ENCODE measurements at places on chromosomes 2 and 18.
A peak's percentile ranks its signal among the peaks of the same experiment; 100 is the strongest.

DNA sequence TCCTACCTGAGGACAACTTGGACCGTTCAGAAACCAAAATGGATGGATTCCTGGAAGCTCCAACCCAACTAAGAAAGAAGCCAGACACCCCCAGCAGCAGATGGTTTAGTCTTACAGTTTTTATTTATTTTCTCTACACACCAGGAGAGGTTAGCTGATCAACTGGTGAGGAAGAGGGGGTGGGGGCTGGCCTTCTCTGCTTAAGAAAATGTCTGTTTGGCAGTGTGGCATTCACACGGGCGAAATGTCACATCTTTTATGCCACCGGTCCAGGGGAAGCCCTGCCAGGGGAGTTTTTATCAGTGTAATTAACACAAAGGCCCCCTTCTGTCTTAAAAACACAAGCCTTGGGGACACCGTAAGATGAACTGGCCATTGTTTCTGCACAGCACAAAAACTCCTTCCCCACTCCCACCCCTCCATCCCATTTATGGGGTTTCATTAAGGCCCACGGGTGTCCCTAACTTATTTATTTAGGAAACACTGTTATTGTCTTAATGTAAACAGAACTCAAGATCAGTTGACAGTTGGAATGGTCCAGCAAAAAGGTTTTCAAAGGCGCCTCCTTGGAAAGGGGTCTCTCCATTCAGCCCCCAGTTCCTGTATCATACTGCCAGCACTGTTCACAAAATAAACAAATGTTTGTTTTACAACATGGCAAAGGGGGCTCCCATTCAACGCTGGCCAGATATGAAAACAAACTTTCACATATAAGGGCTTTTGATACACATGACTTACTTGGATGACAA, 217.0 kb downstream of the C1D start:
- no peak for DNase-seq

GRCh38 chr2:113172721-113173541, 840 bp upstream of the PSD4 start:
- DNase-seq, result no peak

DNA sequence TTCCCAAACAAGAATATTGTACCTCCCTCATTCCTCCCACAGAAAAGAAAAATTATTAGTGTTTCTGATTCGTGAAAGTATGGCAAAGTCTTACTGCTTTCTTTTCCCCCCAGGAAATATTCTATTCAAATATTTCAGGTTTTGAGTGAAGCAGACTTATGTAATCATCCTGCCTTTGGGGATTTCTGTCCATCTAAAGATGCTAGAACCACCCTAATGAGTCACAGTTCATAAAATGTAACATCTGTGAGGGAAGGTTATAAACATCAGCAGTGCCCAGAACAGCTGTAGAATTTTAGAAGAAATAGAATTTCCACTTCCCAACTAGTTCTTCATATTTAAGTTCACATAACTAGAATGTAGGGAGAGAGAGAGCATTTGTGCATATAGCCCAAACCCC, 39.0 kb downstream of the EEF1B2 start:
- no peak for DNase-seq

- DNase-seq, result no peak
Observed at GRCh38 chr18:63579616-63580015, 7.5 kb upstream of the SERPINB13 start.

GRCh38 chr2:10267551-10268465, 34.9 kb upstream of the HPCAL1 start:
- no peak for DNase-seq

GRCh38 chr18:80244956-80245730, 2.2 kb downstream of the PARD6G start:
- DNase-seq, result no peak

DNA sequence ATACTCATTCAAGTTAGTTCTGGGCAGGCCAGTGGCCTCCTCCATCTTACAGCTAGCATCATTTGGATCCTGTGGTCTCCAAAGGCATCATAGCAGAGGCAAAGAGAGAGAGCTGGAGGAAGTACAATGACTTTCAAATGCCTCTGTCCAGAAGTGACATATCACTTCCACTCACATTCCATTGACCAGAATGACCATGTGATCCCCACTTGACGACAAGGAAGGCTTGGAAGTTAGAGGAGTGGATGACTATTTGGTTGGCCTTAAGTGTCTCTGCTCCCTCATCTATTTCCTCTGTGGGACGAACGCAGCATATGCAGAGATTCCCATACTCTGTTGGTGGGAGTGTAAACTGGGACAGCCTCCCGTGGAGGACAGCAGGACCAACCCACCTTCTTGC, 27.8 kb upstream of the MLPH start:
- no peak for DNase-seq

DNA sequence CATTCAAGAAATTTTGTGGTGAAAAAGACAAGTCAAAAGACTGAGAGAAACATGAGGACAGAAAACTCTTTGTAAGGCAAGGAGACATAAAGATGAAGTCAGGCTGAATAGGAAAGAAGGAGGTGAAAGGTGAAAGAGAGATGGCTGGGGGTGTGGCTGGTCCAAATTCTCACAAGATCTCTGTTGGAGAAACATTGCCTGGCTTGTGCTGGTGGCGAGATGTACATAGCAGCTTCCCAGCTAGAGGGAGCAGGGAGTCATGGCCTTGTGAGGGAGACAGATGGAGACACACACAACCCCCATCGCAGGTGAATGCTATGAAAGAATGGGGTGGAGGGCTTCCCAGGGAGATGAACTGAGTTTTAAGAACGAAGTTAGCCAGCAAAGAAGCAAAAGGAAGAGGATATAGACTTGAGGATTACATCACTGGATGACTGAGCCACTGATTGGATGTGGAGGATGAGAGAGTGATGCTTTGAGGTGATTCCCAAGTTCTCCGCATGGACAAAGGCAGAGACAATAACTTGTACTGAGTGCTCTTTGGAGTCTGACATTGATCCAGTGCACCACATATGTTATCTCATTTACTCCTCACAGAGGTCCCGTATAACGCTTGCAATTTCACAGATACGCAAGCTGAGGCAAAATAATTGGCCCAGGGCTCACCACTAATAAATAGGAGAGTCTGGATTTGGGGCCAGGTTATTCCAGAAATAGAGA, 3.7 kb upstream of the EMX1 start:
- no peak for DNase-seq

- DNase-seq, result no peak
Observed at GRCh38 chr2:236036045-236036444, 132.1 kb downstream of the GBX2 start.

GRCh38 chr18:22161090-22161489, 8.3 kb upstream of the GATA6 start:
- no peak for DNase-seq

- DNase-seq, result peak; percentile 22
Observed at GRCh38 chr2:109702250-109702985, 88.3 kb downstream of the SOWAHC start.

DNA sequence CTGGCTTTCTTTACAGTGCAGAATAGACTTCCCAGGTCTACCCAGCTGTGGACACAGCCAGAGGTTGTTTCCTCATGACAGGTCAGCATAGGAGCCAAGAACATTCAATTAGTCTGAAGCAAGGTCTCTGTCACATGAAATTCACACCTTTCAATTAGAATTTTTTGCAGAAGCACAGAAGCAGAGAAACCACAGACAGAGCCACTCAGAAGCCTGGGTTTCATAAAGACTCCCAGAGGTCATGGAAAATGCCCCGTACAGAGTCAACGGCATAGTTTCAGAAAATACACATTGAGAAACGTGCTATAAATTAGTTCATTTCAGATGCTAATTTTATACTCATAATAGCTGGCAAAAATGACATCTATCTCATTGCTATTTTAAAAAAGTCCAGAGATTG, 87.0 kb upstream of the TMEM200C start:
- DNase-seq, result no peak

GRCh38 chr2:201150454-201151020, 32.4 kb upstream of the CASP10 start:
- DNase-seq, result no peak

DNA sequence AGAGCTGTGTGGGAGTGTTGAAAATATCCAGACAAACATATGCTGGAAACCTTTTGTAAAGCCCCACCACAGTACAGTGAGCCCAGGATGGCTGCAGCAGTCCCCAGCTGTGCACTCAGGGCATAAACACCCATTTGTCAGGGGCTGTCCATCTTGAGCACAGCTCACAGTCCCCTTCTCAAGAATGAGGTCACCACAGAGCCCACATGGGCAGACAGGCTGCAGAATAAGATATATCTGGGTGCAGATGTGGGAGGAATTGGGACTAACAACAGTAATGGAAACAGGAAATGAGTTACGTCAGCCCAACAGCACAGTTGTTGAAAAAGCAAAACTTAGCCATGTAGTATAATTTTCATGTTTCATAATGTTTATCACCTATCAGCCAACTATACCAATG, 219.6 kb downstream of the ETAA1 start:
- DNase-seq, result no peak

DNA sequence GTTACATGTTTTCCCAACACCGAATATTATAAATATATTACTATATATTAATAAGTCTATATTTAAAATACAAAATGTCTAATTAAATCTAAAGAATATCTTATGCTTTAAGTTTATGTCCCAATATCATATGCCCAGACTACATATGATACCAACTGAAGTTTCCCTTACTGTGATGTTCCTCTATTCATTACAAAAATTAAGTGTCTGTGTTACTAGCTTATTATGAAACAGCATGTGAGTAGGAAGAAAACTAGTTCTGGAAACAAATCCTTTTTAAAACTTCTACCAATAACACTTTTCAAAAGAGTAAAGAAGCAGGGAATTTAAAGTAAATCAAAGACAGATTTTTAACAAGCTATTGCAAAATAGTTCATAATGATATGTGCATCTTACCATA, 17.8 kb downstream of the HNRNPLL start:
- DNase-seq, result no peak

DNA sequence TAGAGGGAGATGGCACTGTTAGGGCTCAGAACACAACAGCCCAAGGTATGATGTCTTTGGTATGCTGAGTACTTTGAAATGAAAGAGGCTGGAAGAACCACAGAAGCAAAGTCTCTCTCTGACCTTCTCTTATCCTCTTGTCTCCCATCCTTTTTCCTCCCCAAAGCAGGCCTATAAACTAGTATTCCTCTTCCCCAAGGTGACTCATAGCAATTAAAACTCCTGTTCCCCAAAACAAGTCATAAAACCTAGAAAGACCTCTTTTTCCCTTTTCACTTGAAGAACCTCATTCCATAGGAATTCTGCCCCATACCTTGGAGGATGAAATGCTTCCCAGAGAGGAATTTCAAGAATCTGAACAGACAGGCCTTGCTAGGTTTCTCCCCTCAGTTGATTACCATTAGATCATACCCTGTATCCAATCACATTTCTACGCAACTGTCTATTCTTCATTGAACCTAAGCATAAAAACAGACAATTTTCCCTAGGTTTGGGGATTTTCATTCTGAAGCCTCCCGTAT, 25.7 kb downstream of the MDH1 start:
- peak; percentile 43 for DNase-seq

GRCh38 chr2:215552144-215552580, 116.3 kb upstream of the FN1 start:
- DNase-seq, result no peak

DNA sequence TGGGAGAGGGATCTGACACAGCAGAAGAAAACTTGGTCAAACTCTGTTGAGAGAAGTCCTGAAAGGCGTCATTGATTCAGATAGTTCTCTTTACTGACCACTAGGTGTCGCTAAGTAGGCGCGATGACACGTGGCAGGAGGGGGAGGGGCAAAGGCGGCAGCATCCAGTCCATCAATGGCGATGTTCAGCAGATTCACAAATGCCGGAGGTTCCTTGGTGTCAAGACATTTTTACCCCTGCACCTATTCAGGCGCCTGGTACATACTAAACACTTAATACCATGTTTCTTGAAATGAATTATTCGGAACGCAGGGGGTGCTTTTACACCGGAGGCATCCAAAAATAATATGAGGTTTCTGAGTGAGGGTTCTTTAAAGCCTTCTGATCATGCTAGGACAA, 3.0 kb upstream of the PLEK start:
- peak; percentile 65 for DNase-seq

GRCh38 chr2:110166266-110166665, 38.5 kb downstream of the NPHP1 start:
- no peak for DNase-seq

DNA sequence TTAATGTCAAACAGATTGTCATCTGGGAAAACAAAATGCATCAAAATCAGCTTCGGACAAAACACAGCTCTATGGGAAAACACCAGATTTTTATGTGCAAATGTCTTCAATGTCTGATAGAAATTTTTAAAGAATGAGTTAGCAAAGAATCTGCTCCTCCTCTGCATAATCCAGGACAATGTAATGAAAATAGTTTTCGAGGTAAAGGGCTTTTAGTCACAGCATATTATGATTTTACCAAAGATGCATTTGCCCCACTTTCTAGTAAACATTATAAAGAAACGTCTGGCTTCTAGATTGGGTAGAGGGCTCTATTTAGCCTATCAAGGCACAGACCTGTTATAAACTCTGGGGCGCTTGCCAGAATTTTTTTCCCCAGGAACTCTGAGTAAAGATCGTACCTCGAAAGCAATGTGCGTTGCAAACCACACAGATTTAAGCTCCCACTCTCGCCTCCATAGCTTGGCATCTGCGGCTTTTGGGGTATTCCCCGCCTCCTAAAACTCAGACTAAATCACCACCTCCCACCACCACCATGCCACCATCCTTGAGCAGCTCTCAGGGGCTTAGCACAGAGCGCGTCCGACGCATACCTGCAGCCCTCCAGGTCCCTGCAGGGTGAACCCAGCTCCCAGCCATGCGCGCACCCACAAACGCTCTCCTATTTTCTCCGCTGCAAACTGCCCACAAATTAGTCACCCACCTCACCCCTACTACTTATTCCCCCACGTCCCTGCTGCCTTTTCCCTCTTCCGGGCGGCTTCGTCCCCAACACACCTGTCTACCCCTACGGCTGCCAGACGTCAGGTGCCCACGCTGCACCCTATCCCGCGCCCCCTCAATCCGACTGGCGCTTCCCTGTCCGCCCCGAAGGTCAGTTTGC, 829 bp downstream of the ACVR1C start:
- DNase-seq, result no peak

GRCh38 chr18:24570716-24571115, 110.3 kb downstream of the HRH4 start:
- DNase-seq, result no peak

- DNase-seq, result no peak
Observed at GRCh38 chr2:216392945-216393840, 19.1 kb upstream of the SMARCAL1 start.

- no peak for DNase-seq
Observed at GRCh38 chr2:75310876-75311275, 111.6 kb upstream of the TACR1 start.

- no peak for DNase-seq
Observed at GRCh38 chr2:234046521-234046920, 4.0 kb upstream of the SPP2 start.

GRCh38 chr2:191522478-191523120, 155.3 kb upstream of the NABP1 start:
- no peak for DNase-seq

Data from HCT116 (cell line).